GM12864 (cell line): ENCODE measurements at places on chromosomes 2 and 18.

DNA sequence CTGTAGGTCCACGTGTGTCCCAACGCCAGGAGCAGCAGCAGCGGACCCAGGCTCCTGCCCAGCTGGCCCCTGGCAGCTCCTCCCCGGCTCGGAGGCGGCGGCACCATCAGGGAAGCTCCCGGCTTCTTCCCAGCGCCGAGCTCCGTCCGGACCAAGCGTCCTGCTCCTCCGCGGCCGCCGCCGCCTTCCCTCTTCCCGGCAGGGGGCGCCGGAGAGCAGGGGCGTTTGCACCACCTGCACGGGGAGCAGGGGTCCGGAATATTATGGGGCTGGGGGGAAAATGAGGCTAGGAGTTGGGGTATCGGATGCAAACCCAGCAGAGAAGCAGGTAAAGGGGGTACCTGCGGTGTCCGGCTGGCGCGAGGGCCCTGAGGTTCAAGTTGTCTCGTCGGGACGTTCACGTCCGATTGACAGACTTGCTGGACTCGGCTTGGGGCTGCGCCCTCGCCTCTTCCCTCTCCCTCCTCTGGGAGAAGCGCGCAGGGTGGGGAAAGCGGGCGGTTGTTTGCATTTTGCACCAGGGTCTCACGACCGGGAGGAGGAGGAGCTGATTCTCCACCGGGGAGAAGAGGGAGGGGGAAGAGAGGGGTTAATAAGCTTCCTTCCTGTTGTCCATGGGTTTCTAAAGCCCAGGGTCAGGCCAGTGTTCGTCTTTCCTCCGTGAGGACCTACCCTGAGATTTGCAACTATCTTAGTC is at the start of gene CCBE1:
TSS of gene CCBE1 (minus strand) at position 188 of the 697 bp plus-strand sequence.
- no peak for DNase-seq

DNA sequence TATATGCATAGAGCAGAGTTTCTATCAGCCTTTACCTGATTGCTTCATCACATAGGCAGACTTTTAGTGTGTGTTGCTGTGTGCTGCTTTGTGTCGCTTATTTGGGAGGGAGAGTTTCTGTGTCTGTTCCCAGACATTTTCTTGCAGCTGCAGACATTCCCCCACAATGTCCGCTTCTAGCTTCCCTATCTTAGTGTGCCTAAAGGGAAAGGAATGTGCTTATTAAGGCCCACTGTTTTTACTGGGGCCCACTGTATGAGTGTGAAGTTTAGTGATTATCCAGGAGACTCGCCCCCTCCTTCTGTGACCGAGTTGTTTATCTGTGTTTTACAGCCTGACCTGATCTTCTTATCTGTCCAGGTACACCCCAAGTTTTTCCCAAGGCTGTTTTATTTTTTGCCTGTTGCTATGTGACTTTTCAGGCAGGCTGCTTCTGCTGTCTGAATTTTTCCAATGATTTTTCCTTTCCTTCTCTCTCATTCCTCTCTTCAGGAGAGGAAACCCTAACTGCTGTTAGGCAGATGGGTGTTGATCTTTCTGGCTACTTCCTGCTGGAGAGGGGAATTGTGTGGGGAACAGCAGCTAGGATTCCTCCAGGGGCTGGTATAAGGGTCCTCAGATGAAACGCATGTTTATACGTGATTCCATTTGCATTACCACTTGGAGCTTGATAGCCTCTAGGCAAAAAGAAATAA is 47.6 kb downstream of the STK17B start:
- DNase-seq = no peak

DNA sequence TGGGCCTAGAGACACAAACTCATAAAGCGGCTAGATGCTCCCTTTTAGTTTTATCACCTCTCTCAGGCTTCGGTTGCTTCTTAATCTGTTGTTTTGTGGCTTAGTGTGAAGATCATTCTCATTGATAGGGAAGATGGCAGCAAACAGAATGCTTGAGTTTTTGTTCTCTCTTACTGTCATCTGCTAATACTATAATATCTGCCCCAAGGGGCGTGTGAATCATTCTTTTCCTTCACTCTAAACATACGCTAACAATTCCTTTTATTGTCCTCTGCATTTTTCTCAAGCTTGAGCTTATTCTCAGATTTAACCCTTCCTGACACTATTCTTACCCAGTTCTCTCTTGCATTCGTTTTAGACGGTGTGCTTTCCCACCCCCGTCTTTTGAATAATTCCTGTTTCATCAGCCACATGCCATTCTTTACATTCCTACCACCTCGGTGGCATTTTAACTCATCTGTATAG is 323.9 kb upstream of the NRP2 start:
- no peak for DNase-seq

DNA sequence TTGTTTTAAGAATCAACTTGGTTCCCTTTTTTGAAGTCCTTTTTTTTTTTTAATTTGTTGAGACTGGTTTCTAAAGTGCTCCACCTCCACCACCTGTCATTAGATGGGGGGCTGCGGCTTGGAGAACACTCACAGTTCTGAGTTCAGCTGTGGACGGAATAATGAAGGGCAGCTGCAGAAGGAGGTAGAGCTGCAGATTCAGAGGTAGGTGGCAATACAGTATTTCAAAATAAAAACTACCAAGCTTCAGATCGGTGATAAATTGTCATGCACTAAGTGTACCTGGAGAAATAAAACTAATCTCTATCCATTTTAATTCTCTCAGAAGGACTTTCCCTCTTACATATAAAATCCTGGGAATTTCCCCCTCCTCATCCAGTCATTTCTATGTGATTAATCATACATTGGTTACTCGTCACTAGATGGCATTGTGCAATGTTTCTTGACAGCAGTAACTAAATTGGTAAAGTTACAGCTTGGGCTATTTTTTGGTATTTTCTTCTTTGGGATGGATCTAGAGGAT is 81.1 kb upstream of the SLC39A10 start:
- no peak for DNase-seq

DNA sequence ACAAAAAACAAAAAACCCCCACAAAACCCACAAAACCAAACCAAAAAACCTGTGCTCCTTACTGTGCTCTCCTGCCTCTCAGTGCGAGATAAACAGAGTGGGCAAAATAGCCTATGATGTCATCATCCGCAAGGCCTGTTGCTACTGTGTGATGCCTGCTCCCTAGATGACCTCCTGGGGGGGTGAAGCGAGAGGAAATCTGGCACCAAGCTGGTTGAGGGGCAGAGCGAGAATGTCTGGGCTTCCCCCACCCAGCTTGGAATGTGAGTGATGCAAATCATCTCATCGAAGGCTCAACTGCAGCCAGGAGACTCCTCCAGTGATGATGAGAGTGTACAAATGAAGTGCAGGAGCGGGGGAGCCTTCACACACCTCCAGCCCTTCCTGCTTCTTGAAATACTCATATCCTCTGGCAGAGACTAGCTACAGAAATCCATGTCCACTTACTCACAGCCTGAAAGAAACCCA is 57.7 kb upstream of the MAP4K3 start:
- DNase-seq = peak; percentile 77

- no peak for DNase-seq
These were observed 319.8 kb upstream of the GULP1 start for GRCh38 chr2:187971893-187972292.

DNA sequence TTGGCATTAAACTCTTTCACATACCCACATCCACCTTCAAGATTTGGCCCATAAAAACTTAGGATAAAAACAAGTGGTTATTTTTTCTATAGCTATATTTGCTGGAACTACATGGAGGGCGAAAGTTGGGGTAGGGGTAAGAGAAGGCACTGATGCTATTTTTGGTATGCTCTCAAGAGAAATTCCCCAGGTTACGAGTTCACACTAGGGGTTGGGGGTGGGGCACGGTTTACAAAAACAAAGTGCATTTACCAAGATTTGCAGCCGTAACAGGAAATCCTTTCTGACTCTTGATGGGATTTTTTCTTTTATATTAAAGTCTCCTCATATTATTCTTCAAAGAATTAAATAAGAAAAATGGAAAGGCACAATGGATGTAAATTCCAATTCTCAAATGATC is 6.8 kb downstream of the SERPINE2 start:
- DNase-seq = no peak

GRCh38 chr18:10453806-10454680 is at the start of gene APCDD1:
Gene APCDD1 (plus strand): TSS chr18:10454635. CDS start chr18:10454982, 347 bp downstream.
- no peak for DNase-seq

DNA sequence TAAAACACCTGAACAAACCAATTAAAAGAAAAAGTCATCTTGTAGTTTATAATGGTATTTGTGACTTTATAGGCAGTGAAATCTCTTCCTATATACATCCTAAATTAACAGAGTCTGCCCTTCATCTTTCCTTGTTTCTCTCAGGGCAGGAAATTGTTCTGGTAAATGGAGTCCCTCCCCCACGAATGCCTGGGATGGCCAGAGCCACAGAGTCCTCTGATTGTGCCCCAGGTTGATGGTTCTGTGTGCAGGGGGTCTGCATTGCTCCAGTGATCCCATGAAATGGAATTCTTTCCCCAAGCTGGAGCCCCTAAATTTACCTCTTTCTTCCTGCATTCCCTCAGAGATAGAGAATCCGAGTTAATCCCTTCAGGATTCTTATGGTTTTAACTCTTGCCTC is 155.5 kb downstream of the MTX2 start:
- no peak for DNase-seq

DNA sequence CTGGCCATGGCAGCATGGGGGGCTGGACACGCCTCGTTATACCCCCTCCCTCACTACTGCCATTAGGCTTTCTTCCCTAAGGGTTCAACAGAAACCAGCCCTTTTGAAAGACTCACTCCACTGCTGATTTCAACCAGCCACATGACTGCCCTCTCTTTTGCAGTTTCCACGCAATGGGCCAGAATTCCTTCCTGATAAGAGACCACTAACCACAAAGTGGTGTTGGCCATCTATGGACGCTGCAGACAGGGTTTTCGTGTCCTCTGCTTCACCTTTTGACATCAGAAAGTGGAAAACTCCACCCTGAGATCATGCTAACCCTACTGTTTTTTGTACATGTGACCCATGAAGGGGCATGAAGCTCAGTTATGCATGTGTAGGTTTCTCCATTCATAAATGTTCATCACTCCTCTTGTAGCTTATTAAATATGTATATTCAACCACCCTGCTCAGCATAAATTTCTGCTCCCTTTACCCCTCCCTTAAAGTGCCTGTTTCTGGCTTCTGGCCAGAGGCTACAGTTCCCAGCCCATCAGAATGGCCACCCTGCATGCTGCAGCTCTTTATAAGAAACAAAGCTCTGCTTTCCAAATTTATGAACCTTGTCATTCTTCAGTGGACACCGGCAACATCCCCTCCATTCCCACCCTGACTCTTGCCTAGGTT is 106.6 kb upstream of the MSH6 start:
- no peak for DNase-seq
